ENCODE measurements at places on chromosomes 16 and 17.
A peak's percentile ranks its signal among the peaks of the same experiment; 100 is the strongest.

GRCh38 chr17:45977976-45978626, 20.9 kb upstream of the STH start:
- no peak for DNase-seq

GRCh38 chr16:58661199-58661830, 23.3 kb downstream of the SLC38A7 start:
- DNase-seq: peak; percentile 94

DNA sequence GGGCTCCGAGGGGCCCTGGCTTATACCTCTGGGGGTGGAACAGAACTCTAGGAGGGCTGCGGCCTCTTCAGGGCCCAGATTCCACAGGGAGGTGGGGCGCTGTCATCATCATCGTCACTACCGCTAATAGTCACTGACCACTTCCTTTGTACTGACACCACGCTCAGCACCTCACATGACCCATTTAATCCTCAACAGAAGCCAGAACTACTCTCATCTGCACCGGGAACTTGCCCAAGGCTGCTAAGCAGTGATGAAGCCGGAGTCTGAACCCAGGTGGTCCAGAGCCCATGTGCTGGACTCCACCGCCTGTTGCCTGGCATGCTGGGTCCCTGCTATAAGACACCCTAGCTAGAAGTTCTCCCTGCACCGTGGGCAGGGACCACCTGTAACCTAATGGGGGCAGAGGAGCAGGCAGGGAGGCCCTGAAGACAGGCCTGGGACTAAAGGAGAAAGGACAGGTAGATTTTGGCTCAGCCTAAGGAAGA, 12.0 kb downstream of the UNC13D start:
- DNase-seq: no peak

- DNase-seq: no peak
Observed at GRCh38 chr16:474420-475122, 49.1 kb downstream of the RAB11FIP3 start.

DNA sequence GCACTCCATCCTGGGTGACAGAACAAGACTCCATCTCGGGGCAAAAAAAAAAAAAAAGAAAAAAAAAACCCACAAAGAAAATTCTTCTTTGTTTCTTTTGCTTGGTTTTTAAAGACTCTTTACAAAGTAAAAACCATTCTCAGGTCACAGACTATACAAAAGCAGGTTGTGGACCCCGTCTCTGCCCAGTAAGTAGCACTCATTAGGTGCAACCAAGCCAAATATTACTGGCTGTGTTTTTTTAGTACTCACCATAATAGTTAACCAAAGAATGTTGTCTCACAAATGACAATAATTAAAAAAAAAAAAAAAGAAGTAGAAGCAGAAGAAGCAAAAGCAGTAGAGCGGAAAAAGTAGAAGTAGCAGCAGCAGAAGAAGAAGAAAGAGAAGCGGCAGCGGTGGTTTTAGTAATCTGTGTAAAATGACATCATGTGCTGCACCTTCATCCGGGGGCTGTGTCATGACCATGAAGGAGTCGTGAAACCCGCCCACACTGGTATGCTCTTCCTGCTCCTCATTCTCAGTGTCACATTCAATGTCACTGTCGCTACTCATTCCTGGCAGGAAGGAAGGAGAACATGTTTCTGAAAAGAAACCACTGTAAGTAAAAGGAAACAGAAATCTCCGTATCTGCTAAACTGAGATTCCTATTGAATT, 105.4 kb downstream of the TRIM37 start:
- peak; percentile 9 for DNase-seq

GRCh38 chr16:88050952-88051660, 99.9 kb downstream of the BANP start:
- no peak for DNase-seq

DNA sequence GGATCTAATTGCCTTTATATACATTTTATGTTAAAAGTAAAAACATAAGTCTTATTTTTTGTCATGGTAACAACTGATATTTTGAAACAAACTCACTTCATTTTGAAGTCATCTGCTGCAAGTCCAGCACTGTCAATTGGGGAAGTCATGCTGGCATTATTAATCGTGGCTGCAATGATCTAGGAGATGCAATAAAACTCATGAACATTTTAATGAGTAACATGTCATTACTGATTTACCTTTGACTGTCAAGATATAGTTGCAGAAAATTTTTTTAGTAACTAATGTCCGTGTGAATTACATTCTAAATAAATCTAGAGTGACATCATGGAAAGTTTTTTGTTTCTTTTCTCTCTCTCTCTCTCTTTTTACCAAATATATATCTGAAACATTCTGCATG, 17.3 kb upstream of the KRT24 start:
- DNase-seq: no peak

DNA sequence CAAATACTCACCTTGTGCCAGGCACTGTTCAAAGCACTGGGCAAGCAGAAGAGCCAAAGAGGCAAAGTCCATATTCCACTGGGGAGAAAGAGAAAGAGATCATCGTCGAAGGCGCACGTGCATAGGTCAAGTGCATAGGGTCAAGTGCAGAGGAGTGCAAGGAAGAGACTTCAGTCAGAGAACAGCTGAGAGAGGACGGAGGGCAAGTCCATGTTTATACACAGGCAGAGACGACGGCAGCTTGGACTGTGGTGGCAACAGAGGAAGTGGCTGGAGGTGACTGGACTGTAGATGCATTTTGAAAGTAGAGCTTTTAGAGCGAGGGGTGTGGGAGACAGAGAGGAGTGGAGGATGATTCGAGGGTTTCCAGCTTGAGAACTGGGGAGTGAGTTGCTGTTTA, 74.7 kb upstream of the SDK2 start:
- DNase-seq: no peak

GRCh38 chr17:2405247-2405926, 4.5 kb upstream of the MNT start:
- DNase-seq: no peak

GRCh38 chr17:58204796-58205195, 12.3 kb downstream of the EPX start:
- no peak for DNase-seq

- no peak for DNase-seq
Observed at GRCh38 chr17:65197201-65197600, 60.0 kb downstream of the RGS9 start.

DNA sequence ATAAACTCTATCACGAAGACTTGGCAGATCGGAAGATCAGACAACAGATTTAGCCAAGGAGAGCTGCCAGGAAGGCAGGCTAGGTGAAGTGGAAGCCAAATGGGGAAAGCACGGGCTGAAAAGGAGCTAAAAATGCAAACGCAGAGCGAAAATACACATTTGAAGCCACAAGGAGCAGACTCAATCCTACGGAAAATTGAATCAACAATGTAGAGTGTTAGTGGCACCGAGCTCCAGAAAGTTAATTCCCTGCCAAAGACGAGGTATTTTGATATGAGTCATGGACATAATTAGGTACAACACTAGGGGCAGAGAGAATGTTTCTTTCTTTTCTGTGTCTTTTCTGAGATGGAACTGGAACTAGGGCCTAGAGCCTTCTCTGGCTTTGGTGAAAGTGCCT, 20.7 kb downstream of the GSG1L start:
- no peak for DNase-seq

- DNase-seq: no peak
Observed at GRCh38 chr16:11651796-11652195, 16.5 kb upstream of the SNN start.

DNA sequence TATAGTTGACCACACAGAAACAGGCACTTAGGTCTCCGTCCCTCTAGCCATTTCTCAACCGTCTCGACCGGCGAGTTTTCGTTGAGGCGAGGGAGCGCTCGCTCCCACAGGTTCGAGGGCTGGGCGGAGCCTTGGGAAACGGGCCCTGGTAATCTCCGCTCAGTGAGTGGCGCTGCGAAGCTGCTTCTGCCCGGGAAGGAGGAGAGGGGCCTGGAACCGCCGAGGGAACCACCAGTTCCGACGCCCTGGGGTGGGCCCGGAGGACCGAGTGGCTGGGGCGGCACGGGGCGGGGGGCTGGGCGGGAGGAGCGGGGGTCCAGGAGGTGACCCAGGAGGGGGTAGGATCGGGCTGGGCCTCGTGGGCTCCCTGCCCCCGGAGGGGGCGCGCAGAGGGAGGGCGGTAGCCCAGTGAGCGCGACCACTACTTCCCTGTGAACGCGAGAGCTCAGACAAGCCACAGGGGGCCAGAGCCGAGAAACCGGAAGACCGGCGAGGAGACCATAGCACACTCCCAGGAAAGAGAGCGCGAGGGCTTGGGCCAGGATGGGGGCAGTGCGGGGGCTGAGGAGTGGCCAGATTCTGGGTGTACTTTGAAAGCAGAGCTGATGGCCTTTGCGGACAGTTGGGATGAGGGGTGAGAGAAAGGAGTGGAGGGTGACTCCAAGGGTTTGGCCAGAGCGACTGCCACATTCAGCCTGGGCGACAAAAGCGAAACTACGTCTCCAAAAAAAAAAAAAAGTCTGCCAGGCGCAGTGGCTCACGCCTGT, 29.9 kb upstream of the ARL4D start:
- DNase-seq: peak; percentile 90

GRCh38 chr17:29124135-29124924, 55.9 kb downstream of the MYO18A start:
- DNase-seq: peak; percentile 83

- no peak for DNase-seq
Observed at GRCh38 chr17:69578385-69578936, 164.0 kb downstream of the MAP2K6 start.

DNA sequence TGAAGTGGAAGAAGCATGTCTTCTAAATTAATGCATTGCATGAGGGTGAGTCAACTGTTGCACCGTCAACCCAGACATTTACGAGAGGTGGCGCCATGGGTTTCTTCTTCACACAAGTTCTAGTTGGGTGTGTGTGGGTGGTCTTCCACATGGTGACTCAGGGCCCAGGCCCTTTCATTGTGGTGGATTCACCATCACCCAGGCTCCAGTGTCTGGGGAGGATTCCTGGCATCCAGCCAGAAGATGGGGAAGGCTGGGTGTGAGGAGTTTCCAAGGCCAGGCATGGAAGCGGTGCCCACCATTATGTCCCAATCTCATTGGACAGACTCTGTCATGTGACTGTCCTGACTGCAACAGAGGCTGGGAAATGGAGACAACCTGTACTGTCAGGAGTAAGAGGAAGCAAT, 21.4 kb upstream of the JPH3 start:
- DNase-seq: no peak

DNA sequence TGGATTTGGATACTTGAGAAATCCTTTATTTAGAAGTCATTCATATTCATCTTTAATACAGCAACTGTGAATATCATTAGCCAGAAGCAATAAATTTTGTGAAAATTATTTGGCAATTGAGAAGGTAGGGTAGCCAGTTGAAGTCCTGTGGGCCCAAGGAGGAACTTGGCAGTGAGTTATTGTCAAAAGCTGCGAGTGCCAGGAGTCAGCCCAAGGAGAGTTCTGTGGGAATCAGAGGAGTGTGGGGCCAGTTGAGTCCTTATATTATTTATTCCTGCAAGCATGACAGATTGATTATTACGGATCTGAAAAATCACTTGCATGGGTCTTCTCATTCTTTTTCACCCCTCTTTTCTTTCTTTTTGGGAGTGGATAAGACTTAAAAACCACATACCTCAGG, 38.3 kb downstream of the PRKCA start:
- no peak for DNase-seq

DNA sequence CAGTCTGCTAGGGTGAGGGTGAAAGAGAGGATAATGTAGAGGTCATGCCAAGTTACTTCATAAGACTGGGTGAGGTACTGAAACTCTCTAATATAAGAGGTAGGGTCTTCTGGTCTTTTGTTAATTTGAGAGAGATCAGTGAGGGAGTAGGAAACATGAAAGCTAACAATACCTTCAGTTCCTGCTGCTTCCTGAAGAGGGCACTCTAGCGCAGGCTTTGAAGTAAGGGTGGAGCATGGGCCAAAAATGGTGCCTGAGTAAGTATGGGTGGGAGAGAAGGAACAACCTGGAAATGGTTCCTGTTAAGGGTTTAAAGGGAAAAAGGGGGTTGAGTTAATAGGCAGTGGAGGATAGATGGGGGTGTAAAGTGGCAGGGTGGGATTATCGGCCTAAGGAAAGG, 2449.5 kb downstream of the TP53TG3F start:
- no peak for DNase-seq

- no peak for DNase-seq
Observed at GRCh38 chr17:72937707-72938106, 154.8 kb downstream of the SLC39A11 start.

DNA sequence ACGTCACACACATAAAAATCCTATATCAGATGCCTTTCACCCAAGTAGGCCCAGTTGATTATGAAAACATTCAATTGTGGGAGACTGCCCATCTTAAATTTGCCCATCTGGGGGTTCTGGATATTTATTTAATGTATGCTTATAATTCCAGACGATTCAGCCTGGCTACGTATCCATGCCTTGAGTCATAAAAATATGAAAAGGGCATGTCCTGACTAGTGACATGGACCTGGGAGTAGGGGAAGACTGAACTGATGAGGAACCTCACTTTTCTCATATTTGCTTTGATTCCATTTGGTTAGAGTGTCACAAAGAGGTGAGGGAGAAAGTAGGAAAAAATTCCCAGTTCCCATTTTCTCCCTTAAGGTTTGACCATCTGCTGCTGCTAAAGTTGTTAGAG, 122.5 kb upstream of the GNAO1 start:
- DNase-seq: no peak

GRCh38 chr17:76366247-76366646, 12.5 kb upstream of the PRPSAP1 start:
- DNase-seq: no peak

DNA sequence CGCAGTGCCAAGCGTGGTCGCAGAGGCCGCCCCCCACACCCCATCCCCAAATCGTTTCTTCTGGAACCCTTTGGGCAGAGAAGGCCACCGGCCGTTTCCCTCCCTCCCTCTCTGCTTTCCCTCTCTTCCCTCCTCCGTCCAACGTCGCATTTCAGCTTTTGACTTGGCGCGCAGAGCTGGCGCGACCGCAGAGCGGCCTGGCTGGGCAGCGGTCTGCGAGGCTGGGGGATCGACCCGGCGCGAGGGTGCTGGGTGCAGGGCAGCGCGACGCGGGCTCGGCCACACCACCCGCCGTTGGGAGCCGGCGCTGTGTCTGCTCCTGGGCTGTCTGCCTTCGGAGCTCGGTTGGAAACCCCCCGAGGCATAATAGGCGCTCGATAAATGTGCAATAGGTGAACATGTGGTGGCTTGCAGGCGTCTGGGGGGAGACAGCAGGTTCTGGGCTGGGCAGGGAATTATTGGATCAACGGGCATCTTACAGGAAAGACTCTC, 2.8 kb upstream of the NTN3 start:
- DNase-seq: no peak

- no peak for DNase-seq
Observed at GRCh38 chr17:80960797-80961452, 30.7 kb upstream of the CHMP6 start.

- DNase-seq: no peak
Observed at GRCh38 chr16:4661661-4662060, 31.7 kb upstream of the NUDT16L1 start.

DNA sequence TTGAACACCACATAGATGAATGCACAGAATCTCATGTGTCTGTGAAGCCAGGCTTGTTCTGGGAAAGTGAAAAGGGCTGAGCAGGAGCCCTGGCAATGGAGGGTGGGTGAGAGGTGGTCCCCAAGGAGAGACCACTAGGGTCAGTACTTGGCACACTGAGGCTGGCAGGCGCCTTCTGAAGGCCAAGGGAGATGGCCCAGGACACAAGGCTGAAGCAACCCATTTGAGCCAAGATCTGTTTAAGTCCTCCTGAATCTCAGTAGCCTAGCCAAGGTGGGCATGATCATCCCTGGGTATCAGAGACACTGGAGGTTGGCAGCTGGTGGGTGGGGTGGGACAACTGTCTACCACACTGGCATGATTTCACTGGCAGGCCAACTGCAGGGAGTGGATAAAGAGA, 1741.2 kb downstream of the TP53TG3F start:
- DNase-seq: no peak

GRCh38 chr16:68417711-68418301, 30.5 kb downstream of the SMPD3 start:
- no peak for DNase-seq
